ENCODE measurements at places on chromosomes 5 and 9.

DNA sequence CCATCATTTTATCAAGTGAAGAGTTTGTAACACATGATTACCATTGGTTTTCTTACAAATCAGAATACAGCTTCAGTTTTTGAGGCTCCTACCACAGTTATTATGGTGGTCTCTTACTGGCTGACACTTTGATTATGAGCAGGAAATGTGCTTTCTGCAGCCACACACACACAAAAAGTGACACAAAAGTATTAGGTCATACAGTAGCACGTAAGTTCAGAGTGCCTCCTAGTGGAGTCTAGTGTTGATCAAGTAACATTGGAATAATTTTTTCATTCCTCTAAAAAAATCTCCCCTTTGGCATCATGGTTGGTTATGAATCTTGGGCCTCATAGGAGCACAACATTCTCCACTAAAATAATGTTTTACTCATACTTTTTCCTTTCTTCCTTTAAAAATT is 37.6 kb downstream of the PAM start:
- DNase-seq, result no peak

GRCh38 chr9:133954862-133955529 is 37.1 kb downstream of the VAV2 start:
- DNase-seq, result no peak

DNA sequence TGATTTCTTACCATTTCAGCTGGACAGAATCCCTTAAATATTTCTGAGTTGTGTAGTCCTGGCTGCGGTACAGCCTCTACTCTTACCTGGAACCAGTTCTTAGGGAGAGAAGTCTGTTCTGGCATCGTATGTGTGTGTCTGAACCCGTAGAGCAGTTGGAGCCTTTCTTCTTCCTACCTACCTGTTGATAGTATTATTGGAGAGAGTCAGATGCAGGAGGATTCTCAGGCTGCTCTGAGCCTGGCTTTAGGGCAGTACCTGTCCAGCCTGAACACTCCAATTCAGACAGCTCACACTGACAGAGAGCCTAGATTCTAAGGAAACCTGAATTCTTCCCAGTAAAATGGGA is 190.1 kb downstream of the CD180 start:
- DNase-seq, result no peak

GRCh38 chr9:122392284-122392683 is 21.5 kb downstream of the PTGS1 start:
- DNase-seq, result no peak

DNA sequence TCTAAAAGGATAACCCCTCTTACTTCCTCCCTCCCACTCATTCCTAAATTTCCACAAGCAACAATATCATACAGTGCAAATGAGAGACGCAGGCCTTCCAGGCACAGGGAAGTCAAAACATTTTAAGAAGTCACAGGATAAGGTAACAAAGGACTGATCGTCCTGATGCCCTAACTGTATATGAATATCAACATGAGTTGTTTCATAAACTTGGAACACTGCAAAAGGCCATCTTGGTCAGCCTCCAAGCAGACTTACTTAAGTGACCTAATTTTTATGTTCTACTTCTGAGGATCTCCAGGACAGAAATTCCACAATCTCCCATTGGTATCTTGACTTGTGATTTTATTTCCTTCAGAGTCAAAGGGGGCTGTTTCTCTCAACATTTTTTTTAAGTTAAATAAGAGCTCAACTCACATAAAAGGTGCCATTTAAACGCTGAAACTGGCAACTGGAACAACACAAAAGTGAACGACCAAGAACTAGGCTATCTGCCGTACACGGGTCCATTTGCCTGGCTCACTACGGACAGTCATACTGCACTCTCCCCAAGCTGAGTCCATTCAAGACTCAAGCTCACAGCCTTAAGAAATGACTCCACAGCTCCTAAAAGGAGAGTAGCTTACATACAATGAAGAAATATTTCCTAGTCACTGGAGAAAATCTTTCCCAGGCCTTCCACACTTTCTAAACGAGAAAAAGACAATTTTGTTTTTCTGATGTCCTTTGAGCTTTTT is 71.3 kb downstream of the LHFPL2 start:
- DNase-seq, result no peak

DNA sequence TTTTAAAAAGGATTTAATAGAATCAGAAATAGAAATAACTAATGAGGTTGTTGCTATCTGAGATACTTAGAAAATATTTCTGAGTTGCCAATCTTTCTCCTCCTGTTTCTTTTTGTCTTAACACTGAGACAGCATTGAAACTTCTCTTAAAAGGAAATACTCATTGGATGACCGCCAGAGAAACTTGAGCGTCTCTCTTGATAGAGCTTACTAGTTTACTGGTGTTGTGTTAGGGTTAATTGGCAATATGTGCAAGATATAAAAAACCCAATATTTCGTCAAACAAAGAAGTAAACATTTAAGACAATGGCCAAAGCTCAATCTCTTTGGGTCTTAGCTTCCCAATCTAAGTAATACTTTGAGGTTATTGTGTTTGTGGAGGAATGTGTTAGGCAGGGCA is 176.4 kb upstream of the CHD1 start:
- no peak for DNase-seq

- no peak for DNase-seq
Measured at GRCh38 chr9:121771418-121771817, 120.0 kb downstream of the DAB2IP start.

GRCh38 chr9:129491487-129491855 is 129.4 kb downstream of the C9orf50 start:
- no peak for DNase-seq

DNA sequence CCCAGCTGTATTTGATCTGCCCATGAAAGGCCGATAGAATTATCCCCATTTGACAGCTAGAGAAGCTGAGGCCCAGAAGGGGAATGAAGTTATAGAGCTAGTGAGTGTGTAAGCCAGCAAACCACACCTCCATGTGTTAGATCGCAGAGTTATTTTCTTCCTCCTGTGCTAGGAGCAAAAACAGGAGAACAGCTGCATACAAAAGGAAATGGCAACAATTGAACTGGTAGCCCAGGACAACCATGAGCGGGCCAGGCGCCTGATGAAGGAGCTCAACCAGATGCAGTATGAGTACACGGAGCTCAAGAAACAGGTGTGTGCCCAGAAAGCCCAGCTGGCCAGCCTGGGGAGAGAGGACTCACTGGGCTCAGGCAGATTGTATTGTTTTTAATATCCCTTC is 30.4 kb downstream of the RAB14 start:
- no peak for DNase-seq

GRCh38 chr9:127283917-127284497 is 19.4 kb downstream of the GARNL3 start:
- no peak for DNase-seq

- DNase-seq, result no peak
Measured at GRCh38 chr5:93322974-93323860, 257.8 kb downstream of the NR2F1-AS1 start.

GRCh38 chr5:53892224-53892623 is 331.8 kb downstream of the NDUFS4 start:
- no peak for DNase-seq

GRCh38 chr9:5586391-5586802 is 42.5 kb upstream of the RIC1 start:
- DNase-seq, result no peak

DNA sequence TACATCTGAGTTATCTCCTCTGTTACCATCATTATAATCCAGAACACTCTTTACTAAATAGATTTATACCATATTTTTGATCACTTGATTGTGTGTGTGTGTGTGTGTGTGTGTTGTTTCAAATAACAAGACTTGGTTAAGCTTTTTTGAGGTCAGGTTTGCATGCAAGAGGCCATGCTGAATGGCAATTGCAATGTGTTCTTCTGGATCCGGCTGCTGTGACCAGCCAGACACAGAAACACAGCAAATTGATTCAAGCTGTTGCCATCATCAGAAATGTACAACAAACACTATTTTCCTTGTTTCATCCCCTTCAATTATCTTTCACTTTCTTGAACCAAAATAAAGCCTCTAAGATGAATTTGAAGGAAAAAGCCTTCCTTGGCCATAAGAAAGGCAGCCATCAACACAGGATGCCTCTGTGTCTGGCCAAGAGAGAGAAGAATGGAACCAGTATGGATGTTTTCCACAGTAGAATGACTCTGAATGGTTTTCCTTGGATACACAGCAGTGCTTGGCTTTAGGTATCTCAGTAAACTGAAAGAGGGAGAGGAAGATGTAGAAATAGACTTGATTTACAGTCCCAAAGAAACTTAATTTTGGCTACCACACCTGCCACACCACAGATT is 53.9 kb downstream of the DPYSL3 start:
- DNase-seq, result no peak

- no peak for DNase-seq
Measured at GRCh38 chr5:54113060-54113459, 197.3 kb downstream of the ARL15 start.

DNA sequence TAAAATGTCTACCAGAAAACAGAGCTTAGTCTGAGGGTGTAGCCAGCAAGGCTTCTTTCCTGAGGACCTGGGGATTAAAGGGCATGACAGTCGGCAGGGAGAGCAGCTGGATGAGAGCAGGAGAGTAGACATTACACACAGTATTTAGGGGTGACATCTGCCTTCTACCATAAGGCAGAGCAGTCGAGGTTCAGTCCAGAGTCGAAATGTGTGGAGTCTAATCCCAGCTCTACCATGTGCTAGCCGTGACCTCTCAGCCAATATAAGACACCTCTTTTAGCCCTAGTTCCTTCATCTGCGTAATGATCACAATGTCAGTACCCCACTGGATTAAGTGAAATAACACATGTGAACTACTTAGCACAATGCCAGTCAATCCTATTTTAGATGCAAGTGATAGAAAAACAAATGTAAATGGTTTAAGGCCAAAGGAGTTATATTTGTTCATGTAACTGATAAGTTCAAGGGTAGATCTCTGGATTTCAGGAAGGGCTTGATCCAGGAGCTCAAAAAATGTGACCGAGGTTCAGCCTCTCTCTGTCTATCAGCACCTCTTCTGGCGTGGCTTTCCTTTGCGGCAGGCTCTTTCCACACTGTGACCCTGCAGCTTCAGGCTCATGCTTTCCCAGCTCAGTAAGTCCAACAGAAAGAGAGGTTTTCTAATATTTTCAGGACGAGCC is 16.2 kb upstream of the CPLX2 start:
- no peak for DNase-seq

DNA sequence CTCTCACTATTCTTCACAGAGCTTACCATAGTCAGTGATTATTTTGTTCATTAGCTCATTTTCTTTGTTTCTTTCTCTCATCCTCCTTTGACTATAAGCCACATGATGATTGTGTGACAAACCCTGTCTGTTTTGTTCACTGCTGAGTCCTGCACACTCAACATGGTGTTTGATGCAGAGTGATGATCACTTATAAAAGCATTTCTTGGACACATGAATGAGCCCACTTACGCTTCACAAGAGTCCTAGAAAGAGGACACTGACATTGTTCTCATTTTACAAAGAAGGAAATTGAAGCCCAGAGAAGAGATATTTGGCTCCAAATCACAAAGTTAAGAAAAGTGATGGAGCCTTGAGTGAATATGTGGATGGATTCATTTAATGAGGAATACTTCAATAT is 13.4 kb downstream of the ABLIM3 start:
- no peak for DNase-seq

- DNase-seq, result no peak
Measured at GRCh38 chr9:107943901-107944300, 454.3 kb upstream of the KLF4 start.

- DNase-seq, result no peak
Measured at GRCh38 chr9:134957165-134957944, 39.6 kb upstream of the FCN1 start.

DNA sequence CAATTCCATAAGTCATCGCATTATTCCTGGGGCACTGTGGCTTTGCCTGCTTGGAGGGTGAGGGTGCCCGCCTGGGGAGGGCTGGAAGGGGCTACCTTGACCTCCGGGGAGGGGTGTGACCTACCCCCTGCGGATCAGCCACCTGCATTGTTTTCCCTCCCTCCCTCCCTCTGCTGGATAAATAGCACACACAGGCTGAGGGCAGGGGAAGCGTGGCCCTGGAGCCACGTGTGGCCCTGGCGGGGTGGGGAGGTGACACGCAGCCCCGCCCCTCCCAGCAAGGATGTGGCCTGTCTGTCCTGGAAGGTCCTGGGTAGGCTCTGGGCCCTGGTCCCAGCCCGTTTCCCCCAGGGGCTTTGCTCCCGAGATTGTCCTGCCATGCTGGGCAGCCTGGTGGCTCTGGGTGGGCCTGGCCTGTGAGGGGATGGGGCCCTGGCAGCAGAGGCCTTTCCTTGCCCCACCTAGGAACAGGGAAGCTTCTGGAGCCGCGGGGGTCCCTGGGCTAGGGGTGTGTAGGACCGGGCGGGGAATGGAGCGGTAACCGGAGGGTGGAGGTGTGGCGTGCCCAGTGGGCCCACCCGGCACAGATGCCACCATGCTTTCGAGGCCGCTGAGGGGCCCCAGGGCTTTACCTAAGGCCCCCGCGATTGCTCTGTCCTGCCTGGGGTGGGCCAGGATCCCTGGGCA is 33.4 kb downstream of the RXRA start:
- DNase-seq, result no peak

GRCh38 chr5:118711727-118712126 is 276.6 kb downstream of the DTWD2 start:
- no peak for DNase-seq

DNA sequence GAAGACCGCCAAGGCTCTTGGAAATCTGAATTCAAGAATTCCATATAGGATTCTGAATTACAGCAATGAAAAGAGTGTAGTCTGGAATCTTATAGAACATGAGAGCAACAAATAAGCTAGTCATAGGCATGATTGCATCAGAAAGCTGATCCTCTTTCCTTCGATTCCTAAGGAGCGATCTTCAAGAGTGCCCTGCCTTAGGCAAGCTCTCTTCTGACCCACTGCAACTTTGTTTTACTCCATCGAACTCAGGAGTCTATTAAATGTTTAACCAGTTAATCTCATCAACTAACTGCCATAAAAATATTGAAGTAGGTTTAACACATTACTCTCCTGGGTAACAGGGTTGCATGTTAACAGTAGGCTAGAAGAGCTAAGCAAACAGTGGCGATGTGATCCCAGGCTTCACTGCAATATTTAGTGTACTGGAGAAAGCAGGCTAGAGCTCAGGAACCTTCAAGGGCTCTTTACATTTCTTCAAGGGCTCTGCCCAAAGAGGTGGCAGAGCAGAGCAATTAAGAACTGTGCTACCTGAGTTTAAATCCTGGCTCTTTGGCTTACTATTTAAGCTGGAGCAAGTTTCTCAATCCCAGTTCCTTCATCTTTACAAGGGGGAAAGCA is 146.3 kb downstream of the RORB start:
- no peak for DNase-seq

DNA sequence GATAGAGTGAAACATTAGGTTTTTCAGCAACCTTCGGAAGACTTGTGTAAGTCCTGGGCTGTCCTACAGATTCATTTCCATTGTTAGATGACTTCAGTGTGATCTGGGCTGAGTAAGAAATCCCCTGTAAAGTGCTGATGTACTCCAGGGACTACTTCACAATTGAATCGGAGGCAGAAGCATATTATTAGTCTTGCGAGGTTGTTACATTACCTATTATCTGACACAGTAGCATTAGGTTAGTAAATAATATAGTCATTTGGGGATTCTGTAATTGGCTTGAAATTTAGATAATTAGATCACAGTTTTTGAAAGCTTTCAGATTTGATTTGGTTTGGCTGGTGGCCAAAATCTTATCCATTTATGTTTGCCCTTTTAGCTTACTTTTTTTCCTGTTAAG is 62.4 kb downstream of the DMRT1 start:
- DNase-seq, result no peak

- DNase-seq, result no peak
Measured at GRCh38 chr9:113828221-113828620, 47.9 kb upstream of the ZNF618 start.
